ENCODE measurements at places on chromosomes 3 and 15. TPM values are rescaled to one million over a fixed set of nuclear protein-coding genes. Genes with fewer than 3 reads are reported as not detected.

DNA sequence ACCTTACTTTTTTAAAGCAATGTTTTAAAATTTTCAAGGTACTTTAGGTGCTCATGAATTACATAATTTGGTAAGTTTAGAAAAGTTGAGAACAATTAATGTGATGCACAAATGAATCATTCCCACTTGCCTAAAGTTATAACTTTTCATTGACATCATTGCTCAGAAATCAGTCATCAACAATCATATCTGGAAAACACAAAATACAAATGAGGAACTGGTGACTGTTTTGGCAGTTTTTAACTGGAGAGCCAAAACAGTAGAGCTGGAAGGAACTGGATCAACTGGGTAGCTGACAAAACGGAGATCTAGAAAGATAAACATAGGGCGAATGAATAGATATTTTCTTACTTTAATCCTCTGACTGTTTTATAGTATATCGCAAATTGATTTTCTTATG lies 767.1 kb downstream of the IGSF11 start:
- H3K27me3 ChIP-seq, result no peaks in the 10 kb centered on the region
- H3K36me3 ChIP-seq, result no peaks in the 10 kb centered on the region
- H3K4me1 ChIP-seq, result no peaks in the 10 kb centered on the region
- DNase-seq, result no peak

GRCh38 chr3:157280786-157281185 lies 120.8 kb upstream of the CCNL1 start:
- no peak for DNase-seq
- peaks cover 28% of the 10 kb centered on the region for H3K4me1 ChIP-seq
- H3K27ac ChIP-seq, result no peak overlapping the region
- H3K27me3 ChIP-seq, result no peaks in the 10 kb centered on the region
- H3K36me3 ChIP-seq, result no peaks in the 10 kb centered on the region

DNA sequence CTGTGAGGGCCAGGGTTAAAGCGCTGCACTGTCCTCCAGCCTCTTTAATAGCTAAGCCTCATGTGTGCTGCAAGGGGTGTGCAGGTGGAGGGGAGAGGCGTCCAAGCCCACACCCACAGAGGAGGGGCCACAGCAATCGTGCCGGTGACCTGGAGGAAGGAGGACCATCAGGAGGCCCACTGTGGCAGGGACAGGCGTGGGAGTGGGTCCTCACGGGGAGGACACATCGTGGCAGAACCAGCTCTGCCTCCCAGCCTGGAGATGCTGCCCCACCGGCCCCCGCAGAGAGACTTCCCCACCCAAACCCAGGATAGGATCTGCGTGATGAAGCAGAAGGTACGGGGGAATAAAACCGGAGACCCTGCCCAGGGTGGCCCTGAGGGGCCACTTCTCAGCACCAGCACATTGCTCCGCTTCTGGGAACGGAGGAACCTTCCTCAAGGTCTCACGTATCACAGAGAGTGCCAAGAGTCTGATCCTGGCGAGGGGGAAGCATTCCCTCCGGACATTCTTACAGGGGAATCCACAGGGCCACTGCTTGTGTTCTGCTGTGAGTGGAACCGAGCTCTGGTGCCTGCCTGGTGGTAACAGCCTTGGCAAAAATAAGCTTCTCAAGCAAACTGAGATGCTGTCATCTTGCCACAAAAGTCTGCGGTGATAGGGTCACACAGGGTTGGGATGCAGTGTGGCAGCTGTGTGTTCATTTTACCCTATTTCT lies 199.8 kb downstream of the XXYLT1 start:
- H3K4me1 ChIP-seq, result peaks cover 8% of the 10 kb centered on the region
- H3K27me3 ChIP-seq, result no peaks in the 10 kb centered on the region
- H3K4me3 ChIP-seq, result no peak overlapping the region
- H3K36me3 ChIP-seq, result peaks cover 23% of the 10 kb centered on the region

DNA sequence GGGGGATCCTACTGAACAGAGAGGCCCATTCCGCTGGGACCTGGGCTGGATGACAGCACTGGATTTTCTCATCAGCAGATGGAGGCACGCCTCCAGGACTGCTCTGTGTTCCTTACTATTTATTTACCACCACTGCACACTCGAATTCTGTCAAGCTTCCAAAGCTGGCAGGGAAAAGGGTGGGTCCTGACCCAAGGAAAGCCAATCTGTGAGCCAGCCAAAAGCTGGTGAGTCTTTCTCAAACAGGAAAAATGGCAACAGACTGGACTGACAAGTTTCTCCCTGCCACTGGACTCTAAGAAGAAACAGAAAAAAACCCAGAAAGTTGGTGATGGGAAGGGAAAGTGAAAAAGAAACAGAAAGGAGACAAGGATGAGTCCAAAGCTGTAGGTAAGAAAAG lies 37.8 kb downstream of the CD47 start:
- H3K36me3 ChIP-seq, result peaks cover 49% of the 10 kb centered on the region
- no peak overlapping the region for H3K4me3 ChIP-seq
- no peak for DNase-seq

GRCh38 chr3:18982920-18983319 lies 165.4 kb upstream of the KCNH8 start:
- no peaks in the 10 kb centered on the region for H3K36me3 ChIP-seq
- H3K4me3 ChIP-seq, result no peak overlapping the region
- H3K4me1 ChIP-seq, result peaks cover 3% of the 10 kb centered on the region
- H3K27me3 ChIP-seq, result no peaks in the 10 kb centered on the region
- H3K27ac ChIP-seq, result no peak overlapping the region
- no peak for DNase-seq

DNA sequence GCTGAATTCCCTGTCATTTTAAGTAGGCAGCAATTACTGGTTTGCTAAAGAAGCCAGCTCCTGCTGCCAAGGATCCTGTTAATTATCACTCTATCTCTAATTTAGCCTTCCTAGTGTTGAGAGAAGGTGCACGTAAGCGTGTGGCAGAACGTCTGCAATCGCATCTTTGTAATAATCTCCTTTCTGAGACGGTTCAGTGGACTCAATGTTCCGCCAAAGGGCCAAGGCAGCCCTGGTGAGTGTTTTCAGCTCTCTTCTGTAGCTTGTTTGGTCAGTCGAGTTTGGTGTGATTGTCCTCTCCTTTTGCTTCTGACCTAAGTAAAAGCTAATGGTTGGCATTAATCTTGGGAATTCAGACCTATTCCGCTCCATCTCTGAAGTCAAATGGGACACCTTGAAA lies 24.2 kb downstream of the MITF start:
- H3K27ac ChIP-seq, result no peak overlapping the region
- no peak for DNase-seq
- H3K27me3 ChIP-seq, result no peaks in the 10 kb centered on the region
- H3K4me1 ChIP-seq, result peaks cover 53% of the 10 kb centered on the region

- no peak for DNase-seq
- H3K4me3 ChIP-seq, result no peak overlapping the region
- H3K36me3 ChIP-seq, result peaks cover under 1% of the 10 kb centered on the region
- no peak overlapping the region for H3K27ac ChIP-seq
These were observed 64.3 kb downstream of the FBN1 start for GRCh38 chr15:48581219-48581618.

GRCh38 chr15:39801641-39802309 lies 19.1 kb upstream of the FSIP1 start:
- DNase-seq, result no peak
- no peak overlapping the region for H3K4me3 ChIP-seq
- no peak overlapping the region for H3K27ac ChIP-seq

- H3K27me3 ChIP-seq, result no peaks in the 10 kb centered on the region
- H3K4me3 ChIP-seq, result no peak overlapping the region
- no peak overlapping the region for H3K27ac ChIP-seq
- no peaks in the 10 kb centered on the region for H3K36me3 ChIP-seq
These were observed 60.4 kb upstream of the CHD2 start for GRCh38 chr15:92839696-92840095.

DNA sequence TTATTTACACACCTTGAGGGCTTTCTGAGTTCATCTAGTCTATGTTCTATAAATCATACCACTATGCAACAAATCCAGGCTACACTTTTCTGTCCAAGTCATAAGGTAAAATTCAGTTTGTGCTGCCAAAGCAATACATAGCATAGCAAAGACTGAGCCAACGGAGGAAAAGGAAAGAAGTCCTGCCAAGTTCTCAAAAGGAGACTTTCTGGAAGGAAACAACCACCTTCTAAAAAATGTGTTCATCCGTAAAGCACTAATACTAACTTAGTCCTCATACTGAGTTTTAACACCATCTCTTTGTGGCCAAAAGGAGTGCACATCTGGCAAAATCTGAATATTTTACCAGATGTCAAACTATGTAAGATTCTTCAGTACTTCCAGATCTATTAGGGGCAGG lies 620.2 kb downstream of the RBMS3 start:
- no peak overlapping the region for H3K27ac ChIP-seq
- H3K4me3 ChIP-seq, result no peak overlapping the region
- no peak for DNase-seq
- H3K4me1 ChIP-seq, result peaks cover 9% of the 10 kb centered on the region
- H3K27me3 ChIP-seq, result no peaks in the 10 kb centered on the region

DNA sequence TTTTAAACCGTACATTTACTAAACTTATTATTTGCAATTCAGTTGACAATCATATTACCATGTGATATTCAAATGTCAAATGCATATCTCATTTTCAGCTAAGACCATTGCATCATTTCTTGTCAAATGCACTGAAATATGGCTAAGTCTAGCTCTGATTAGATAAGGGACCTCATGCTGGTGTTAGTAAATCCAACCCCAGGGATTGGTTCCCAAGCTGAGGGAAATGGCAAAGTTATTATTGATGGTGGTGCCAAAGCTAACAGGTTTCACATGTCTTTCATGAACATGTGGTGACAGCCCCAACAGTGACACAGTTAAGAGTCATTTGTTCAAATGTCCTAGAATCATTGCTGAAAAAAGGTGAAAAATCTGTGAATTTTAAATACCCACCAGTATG lies 641.1 kb downstream of the MECOM start:
- H3K27me3 ChIP-seq, result no peaks in the 10 kb centered on the region
- H3K36me3 ChIP-seq, result no peaks in the 10 kb centered on the region
- no peak overlapping the region for H3K27ac ChIP-seq
- no peak for DNase-seq

The GNAT1 gene
- 0.27 TPM for total RNA-seq

The IL17RC gene
- total RNA-seq, result 30.2 TPM

The TM4SF4 gene
- 0.34 TPM for total RNA-seq

Data from mesothelial cell of epicardium (in vitro differentiated cells).